Hematopoietic multipotent progenitor cell (in vitro differentiated cells): ENCODE measurements at places on chromosomes 11 and 22. TPM values are rescaled to one million over a fixed set of nuclear protein-coding genes. Genes with fewer than 3 reads are reported as not detected.

RASSF10 gene
- total RNA-seq, result under 0.01 TPM

MLC1 gene
- total RNA-seq, result 139 TPM

- no peak for DNase-seq
Observed at GRCh38 chr11:88051396-88051795, 123.8 kb downstream of the RAB38 start.

GRCh38 chr11:59647245-59647980 is 21.4 kb downstream of the PATL1 start:
- DNase-seq, result no peak

ARFGAP3 gene
- 50.1 TPM for total RNA-seq

PAMR1 gene
- total RNA-seq, result not detected
